ENCODE measurements at places on chromosomes 13 and 19.
A peak's percentile ranks its signal among the peaks of the same experiment; 100 is the strongest.

GRCh38 chr19:17073869-17074633 lies 1.2 kb downstream of the HAUS8 start:
- no peak for DNase-seq

GRCh38 chr19:46714444-46715106 lies 2.3 kb downstream of the PRKD2 start:
- no peak for DNase-seq

GRCh38 chr19:49845414-49845813 lies 5.5 kb upstream of the PTOV1 start:
- DNase-seq = no peak

DNA sequence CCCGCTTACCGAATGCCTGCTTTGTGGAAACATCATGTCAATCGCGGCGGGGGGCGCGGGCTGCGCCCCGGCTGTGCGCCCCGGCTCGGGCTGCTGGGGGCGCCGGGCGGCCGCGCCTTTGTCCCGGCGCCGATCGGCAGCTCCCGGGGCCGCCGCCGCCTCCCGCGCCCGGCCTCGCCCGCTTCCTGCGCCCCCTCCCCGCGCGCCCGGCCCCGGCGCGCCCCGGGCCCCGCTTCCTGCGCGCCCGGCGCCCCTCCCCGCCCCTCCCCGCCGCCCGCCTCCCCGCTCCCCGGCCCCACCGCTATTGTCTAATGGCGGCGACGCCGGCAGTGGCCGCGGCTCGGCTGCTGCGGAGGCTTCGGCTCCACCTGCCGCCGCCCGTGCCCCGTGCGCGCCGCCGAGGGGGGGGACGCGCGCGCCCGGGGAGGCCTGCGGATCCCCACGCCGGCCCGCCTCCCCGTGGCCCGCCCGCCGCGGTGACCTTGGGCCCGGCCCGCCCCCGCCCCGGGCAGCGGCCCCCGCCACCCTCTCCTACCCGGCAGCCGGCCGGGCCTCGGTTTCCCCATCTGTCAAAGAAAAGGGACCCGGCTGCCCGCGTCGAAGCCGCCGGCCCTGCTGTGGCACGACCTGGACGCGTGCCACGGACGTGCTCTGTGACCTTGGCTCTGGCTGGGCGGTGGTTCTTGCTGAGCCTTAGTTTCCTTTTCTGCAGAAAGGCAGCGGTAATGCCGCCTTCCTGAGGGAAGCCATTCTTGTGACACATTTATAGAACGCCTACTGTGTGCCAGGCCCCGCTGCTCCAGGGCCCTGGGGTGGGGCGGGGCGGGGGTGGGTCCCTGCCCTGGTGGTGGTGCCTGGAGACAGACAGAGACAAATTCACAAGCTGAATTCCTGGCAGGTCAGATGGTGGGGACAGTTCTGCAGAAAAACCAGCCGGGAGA lies at the start of gene TLE5:
TLE5 (minus strand) TSS at position 331 of the 941 bp plus-strand sequence; CDS start at position 36, 295 bp downstream.
- peak; percentile 59 for DNase-seq

GRCh38 chr19:32373585-32374295 lies 28.3 kb downstream of the ZNF507 start:
- no peak for DNase-seq

GRCh38 chr13:48317511-48318376 lies 14.2 kb downstream of the RB1 start:
- DNase-seq = no peak

DNA sequence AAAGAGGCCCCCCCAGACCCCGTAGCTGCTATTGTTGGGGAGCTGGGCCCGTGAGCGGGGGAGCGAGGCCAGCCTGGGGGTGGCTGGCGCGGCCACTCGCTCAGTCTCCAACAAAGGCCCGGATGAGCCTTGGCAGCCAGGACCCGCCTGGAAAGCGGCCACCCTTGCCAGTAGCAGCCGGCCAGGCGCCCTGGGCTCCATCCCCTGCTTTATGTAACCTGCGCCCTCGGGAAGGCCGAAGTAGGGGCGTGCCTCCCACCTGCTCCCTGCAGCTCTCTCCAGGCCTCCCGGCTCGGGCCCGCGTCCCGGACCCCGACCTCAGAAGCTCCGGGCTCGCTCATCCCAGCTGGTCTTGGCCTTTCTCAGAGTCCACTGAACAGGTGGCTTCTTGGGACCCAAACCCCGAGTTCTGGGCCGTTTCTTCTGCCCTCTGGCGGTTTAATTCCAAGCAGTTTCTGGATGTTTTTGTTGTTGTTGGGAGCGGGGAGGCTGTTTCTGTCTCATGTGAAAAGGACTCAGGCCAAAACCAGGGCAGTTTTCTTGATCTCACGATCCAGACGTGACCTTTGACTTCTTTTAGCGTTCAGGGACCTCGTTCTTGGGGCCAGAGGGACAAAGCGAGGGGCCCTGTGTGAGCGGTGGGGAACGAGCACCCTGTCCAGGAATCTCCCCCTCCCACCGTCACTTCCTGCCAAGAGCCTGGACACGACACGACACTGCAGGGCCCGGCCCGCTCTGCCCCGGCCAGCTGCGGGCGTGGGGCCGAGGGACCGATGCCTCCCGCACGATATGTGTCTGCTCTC lies 1.2 kb downstream of the CDC34 start:
- DNase-seq = no peak

Measured in stimulated activated CD4-positive, alpha-beta T cell treated with anti-CD3 and anti-CD28 coated beads, Interleukin-15, amount 100 ng/mL, for 1 hour (primary cell).